AG09309 (cell line): ENCODE measurements at places on chromosomes 11 and 22.

DNA sequence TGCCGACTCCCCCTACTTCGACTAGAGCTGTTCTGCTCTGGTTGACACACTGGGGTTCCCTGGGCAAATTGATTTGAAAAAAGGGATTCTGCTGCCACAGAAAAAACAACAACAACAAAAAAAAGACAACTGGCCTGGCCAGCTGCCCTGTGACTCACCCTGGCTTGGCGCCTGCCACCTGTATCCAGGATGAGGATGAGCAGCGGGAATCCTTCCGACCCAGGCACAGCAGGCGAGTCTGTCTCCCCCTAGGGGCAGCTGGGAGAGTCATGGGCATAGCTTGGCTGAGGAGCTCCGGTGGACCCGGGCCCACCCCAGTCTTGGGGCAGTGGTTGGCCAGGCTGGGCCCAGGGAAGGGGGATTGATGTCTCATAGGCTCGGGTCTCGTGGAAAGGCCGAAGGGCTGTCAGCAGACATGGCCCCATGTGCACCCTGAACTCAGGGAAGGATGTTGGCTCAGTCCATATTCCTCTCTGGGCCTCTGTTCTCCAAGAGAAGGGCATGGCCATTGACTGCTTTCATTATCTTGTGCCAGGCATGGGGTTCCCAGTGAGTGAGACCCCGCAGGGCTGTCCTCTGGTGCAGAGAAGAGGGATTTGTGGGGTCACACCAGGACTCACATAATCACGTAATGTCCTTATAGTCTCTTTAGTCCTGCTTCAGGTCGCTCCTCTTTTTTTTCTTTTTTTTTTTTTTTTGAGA is 10.4 kb upstream of the SUN2 start:
- DNase-seq, result no peak

DNA sequence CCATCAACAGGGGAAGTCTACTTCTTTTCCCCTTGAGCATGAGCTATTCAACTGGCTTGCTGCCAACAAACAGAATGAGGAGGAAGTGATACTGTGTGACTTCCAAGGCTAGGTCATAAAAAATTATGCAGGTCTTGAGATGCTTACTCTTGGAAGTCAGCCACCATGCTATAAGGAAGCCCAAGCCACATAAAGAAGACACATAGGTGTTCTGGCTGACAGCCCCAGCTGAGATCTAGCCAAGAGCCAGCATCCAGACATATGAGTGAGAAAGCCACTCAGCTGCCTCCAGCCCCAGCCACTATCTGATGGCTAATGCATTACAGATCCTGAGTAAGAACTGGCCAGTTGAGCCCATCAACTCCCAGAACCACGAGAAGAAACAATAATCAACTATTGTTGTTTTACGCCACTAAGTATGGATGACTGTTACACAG is 31.0 kb upstream of the PPP2R1B start:
- no peak for DNase-seq

- no peak for DNase-seq
These were observed 6.7 kb downstream of the PLAAT2 start for GRCh38 chr11:63556404-63557013.

DNA sequence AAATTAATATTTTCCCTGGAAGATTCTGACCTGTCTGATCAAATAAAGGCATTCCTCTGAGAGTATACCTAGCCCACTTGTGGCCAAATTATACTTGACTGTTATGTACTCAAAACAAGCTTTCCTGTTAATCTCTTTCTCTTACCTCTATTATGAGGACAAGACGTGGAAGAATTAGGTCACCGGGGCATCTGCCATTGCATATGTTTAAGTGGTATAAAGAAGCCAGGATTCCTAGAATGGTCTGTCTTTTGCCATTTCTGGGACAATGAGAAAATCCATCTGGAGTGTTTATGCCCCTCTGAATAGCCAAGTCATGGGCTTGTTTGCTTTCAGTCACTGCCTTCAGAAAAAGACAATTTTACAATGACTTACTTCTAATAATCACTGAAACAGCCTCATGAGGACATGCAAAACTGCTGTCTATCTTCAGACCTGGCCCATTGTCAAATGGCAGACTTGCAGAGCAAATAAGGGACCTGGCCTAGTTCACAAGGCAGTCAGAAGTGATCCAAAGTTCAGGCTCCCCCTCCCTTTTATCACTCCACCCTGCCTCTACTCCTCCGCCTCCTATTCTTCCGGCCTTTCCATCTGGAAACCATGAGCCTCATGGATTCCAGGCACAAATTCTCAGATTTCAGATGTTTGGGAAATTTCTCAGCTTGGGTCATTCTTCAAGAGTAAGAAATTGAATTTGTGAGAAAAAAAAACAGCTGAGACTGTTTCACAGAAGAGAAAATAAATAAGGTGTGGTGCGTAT is 128.1 kb upstream of the LDLRAD3 start:
- no peak for DNase-seq

DNA sequence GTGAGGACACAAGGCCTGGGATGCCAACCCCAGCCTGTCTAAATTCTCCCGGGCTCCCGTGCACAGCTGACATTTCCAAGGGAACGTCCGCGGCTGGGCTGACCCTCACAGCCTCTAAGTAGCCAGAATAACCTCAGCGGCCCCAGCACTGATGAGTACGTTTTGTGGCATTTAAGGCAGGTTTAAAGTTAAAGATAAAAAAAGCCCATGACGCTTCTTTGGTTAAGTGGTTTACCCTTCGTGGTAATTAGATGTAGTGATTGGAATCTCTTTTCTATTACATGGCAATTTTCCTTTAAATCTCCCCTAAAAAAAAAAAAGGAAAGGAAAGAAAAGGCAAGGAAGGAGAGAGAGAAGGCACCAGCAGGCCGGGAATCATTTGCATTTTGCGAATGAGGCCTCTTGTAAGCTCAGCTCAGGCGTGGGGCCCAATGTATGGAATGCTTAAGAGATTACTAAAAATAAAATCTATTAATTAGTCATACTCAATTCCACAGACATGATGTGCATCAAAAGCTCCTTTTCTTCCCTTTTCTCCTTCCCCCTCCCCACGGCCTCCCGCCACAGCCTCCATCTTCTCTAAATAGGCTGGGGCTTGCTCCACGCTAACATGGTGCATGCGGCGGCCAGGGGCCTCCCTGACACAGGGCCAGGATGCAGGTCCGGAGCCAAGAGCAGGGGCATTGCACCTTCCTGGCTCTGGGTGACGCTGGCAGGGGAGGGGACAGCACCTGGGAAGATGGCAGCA is 44.1 kb downstream of the MACROD1 start:
- DNase-seq, result peak; percentile 64

GRCh38 chr11:13448876-13449275 is 14.1 kb downstream of the BTBD10 start:
- no peak for DNase-seq

DNA sequence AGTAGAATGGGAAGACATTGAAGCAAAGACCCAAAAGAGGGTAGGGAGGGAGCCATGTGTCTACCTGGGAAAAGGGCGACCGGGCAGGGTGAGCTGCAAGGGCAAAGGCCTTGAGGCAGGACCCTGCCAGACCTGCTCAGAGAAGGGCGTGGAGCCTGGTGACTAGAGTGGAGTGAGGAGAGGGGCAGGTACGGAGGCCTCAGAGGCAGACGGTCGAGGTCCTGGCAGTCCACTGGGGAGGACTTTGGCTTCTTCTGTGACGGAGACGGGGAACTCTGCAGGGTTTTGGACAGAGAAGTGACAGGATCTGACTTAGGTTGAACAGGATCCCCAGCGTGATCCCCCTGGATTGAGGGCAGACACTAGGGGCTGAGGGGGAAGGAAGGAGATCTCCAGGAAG is 12.9 kb downstream of the RIBC2 start:
- DNase-seq, result no peak

GRCh38 chr22:43514476-43515157 is 102.8 kb downstream of the MPPED1 start:
- DNase-seq, result no peak

- DNase-seq, result no peak
These were observed 175.5 kb downstream of the ETS1 start for GRCh38 chr11:128411812-128412211.

DNA sequence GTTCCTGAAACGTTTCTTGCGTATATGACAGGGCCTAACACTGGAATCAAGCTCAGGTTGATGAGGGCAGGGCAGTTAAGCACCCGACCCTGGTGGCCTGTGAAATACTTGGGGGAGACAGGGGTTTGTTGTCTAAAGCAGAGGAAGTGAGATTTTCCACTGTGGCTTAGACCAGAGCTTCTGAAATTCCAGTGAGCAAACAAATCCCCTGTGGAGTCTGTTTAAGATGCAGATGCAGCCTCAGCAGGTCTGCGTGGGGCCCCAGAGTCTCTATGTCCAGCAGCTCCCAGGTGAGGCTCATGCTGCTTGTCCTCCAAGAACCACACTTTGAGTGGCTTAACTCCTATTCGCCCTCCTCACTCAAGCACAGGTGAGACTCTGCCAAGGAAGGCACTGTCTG is 39.1 kb upstream of the PRAME start:
- no peak for DNase-seq

- DNase-seq, result no peak
These were observed 507.6 kb downstream of the INSC start for GRCh38 chr11:15622231-15622890.

- DNase-seq, result peak; percentile 43
These were observed 243.8 kb downstream of the TMEM135 start for GRCh38 chr11:87281496-87281895.

DNA sequence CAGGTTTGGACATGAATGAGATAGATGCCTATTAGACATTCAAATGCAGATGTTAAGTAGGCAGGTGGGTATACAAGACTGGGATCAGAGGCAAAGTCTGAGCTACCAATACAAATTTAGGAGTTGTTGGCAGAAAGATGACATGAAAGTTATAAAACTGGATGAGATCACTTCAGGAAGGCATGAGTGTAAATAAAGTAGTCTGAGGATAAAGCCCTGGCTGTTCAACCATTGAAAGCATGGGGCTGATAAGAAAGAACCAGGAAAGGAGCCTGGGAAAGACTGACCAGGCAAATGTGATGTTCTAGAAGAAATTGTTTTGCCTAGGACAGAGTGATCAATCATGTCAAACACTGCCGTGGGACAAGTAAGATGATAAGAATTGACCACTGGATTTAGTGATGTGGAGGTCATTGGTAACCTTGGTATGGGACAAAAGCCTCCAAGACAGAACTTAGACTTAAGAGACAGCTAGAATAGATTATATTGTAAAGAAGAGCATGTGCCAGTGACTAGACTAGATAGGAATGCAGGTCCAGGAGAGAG is 98.5 kb downstream of the EHF start:
- no peak for DNase-seq

DNA sequence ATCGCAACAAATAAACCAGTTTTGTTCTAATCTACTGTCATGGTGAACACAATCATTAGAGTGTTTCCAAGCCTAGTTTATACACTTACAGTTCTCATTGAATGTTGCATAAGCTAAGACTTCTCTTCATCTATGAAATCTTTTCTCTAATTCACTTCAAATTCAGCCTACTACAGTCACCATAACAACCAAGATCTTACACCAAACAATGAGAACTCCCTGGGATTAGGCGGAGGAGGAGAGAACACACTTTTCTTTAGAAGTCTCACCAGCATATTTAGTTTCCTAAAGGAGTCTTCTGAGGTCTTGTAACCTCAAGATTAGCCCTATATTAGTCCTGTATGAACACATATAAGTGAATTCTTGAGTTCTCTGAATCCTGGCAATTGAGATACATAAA is 1889.7 kb downstream of the LRRC4C start:
- no peak for DNase-seq
